ENCODE measurements at places on chromosomes 4 and X. TPM values are rescaled to one million over a fixed set of nuclear protein-coding genes. Genes with fewer than 3 reads are reported as not detected.
A peak's percentile ranks its signal among the peaks of the same experiment; 100 is the strongest.

GRCh38 chr4:180757927-180758326 lies 1485.3 kb upstream of the TENM3 start:
- H3K27me3 ChIP-seq, result no peaks in the 10 kb centered on the region
- no peak overlapping the region for H3K27ac ChIP-seq
- H3K4me3 ChIP-seq, result no peak overlapping the region
- no peak for DNase-seq
- no peaks in the 10 kb centered on the region for H3K36me3 ChIP-seq

GRCh38 chr4:30903502-30904214 lies 183.5 kb downstream of the PCDH7 start:
- H3K27me3 ChIP-seq, result no peaks in the 10 kb centered on the region
- no peaks in the 10 kb centered on the region for H3K4me1 ChIP-seq
- no peak for DNase-seq
- no peaks in the 10 kb centered on the region for H3K36me3 ChIP-seq
- H3K4me3 ChIP-seq, result no peak overlapping the region

GAB1 gene
- 17.8 TPM for total RNA-seq

GRCh38 chr4:153758136-153758535 lies 1.7 kb downstream of the RNF175 start:
- H3K4me3 ChIP-seq, result no peak overlapping the region
- H3K27me3 ChIP-seq, result peaks cover 16% of the 10 kb centered on the region
- H3K36me3 ChIP-seq, result no peaks in the 10 kb centered on the region
- H3K27ac ChIP-seq, result no peak overlapping the region
- H3K4me1 ChIP-seq, result no peaks in the 10 kb centered on the region

DNA sequence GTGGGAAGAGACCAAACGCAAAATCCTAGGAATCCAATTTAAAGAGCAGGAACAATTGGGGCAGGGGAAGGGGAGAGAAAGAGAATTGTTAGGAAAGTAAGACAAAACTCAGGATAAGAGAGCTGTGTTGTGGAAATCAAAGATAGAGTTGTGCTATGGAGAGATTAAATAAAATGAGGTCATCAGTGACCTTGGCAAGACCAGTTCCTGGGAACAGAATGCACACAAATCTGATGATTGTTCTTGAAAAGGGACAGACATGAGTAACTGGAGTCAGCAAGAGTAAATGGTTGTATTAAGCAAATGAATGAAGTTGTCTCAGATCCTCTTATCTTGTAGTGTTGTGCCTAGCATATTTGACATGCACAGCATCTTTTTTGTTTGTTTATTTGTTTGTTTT lies 267.4 kb downstream of the IL1RAPL1 start:
- no peaks in the 10 kb centered on the region for H3K36me3 ChIP-seq
- H3K4me1 ChIP-seq, result no peaks in the 10 kb centered on the region
- no peak overlapping the region for H3K27ac ChIP-seq
- no peaks in the 10 kb centered on the region for H3K27me3 ChIP-seq

STEEP1 gene
- 23.1 TPM for total RNA-seq

INTS6L gene
- not detected for total RNA-seq

GRCh38 chrX:155534800-155535199 lies 76.4 kb upstream of the F8A3 start:
- H3K27me3 ChIP-seq, result no peaks in the 10 kb centered on the region
- H3K27ac ChIP-seq, result no peak overlapping the region
- no peaks in the 10 kb centered on the region for H3K36me3 ChIP-seq
- no peak for DNase-seq

ZMYM3 gene
- total RNA-seq, result 26.4 TPM

KIF4A gene
- total RNA-seq, result 28.2 TPM

- no peaks in the 10 kb centered on the region for H3K27me3 ChIP-seq
- H3K4me3 ChIP-seq, result no peak overlapping the region
- no peaks in the 10 kb centered on the region for H3K36me3 ChIP-seq
- no peak for DNase-seq
Observed at GRCh38 chr4:111512081-111512783, 633.0 kb upstream of the FAM241A start.

C1QTNF7 gene
- not detected for total RNA-seq

GRCh38 chr4:139791681-139792080 lies 126.1 kb downstream of the MGST2 start:
- H3K36me3 ChIP-seq, result no peaks in the 10 kb centered on the region
- no peak for DNase-seq
- H3K27ac ChIP-seq, result no peak overlapping the region
- peaks cover 5% of the 10 kb centered on the region for H3K4me1 ChIP-seq

- no peak for DNase-seq
- no peak overlapping the region for H3K27ac ChIP-seq
- H3K4me1 ChIP-seq, result peaks cover 11% of the 10 kb centered on the region
- H3K4me3 ChIP-seq, result no peak overlapping the region
- no peaks in the 10 kb centered on the region for H3K36me3 ChIP-seq
Observed at GRCh38 chr4:150722908-150723362, 141.0 kb downstream of the MAB21L2 start.

ADAMTS3 gene
- total RNA-seq, result not detected

- no peaks in the 10 kb centered on the region for H3K4me1 ChIP-seq
- no peak overlapping the region for H3K27ac ChIP-seq
- DNase-seq, result no peak
Observed at GRCh38 chr4:1413687-1414479, 7.6 kb upstream of the NKX1-1 start.

GRCh38 chr4:14857981-14858380 lies 144.3 kb upstream of the CPEB2 start:
- H3K4me3 ChIP-seq, result no peak overlapping the region
- no peaks in the 10 kb centered on the region for H3K4me1 ChIP-seq
- H3K36me3 ChIP-seq, result no peaks in the 10 kb centered on the region
- no peak overlapping the region for H3K27ac ChIP-seq
- no peaks in the 10 kb centered on the region for H3K27me3 ChIP-seq

DNA sequence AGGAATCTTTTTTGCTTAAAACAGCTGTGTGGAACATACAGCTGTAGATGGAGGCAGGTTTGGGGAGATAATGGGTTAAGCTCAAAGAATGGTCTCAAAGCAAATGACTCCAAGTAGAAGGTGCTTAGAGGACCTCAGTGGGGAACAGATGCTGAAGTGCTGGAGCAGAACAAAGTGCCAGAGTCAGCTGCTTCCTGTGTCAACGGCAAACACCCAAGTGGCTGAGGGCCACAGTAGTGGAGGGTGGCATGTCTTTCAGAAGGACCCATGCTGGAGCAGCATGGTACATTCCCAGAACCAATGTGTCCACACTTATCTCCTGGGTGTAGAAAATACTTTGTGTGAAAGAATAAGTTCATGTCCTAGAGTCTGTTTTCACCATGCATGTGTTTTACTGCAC lies 197.5 kb downstream of the CCNG2 start:
- H3K4me1 ChIP-seq, result no peaks in the 10 kb centered on the region
- H3K36me3 ChIP-seq, result no peaks in the 10 kb centered on the region
- H3K4me3 ChIP-seq, result no peak overlapping the region
- DNase-seq, result no peak
- H3K27ac ChIP-seq, result no peak overlapping the region

- H3K4me3 ChIP-seq, result no peak overlapping the region
- DNase-seq, result peak; percentile 5
- H3K27me3 ChIP-seq, result no peaks in the 10 kb centered on the region
Observed at GRCh38 chrX:108362026-108362425, 76.2 kb downstream of the COL4A6 start.

DNA sequence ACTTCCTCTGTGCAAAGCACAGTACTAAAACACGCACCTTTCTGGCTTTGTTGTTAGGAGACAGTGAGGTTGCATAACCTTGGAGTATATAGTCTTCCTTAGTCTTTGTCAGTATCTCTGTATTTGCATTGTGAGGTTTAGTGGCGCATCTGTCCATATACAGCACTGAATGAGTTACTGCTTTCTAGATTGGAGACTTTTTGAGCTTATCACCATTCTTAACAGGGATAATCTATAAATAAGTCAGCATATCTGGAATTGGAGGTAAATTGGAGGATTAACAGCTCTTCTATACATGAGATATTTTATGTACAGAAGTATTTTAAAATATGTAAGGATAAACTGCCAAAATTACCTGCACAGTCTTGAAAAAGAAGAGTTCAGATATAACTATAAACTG lies 4.3 kb downstream of the FHDC1 start:
- DNase-seq, result no peak
- H3K4me3 ChIP-seq, result no peak overlapping the region
- peaks cover 13% of the 10 kb centered on the region for H3K4me1 ChIP-seq
- no peaks in the 10 kb centered on the region for H3K36me3 ChIP-seq
- H3K27ac ChIP-seq, result no peak overlapping the region

DNA sequence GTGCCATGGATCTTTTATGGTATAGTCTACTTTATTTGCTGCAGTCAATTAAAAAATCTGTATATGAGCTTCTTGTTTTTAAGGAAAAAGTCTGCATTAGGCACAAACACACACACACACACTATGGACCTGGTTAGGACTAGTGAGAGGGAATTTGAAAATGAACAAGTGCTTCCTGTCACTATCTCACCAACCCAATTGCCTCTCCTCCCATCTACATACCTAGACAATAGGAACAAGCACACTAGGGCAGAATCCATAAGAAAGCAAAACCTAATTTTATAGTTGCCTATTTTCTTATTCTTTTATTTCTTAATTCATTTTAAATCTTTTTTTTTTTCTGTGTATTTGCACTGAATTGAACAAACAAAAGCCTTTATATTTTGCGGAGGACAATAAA lies 22.7 kb downstream of the PALLD start:
- no peaks in the 10 kb centered on the region for H3K36me3 ChIP-seq
- no peak overlapping the region for H3K4me3 ChIP-seq
- no peaks in the 10 kb centered on the region for H3K4me1 ChIP-seq
- H3K27ac ChIP-seq, result no peak overlapping the region

DNA sequence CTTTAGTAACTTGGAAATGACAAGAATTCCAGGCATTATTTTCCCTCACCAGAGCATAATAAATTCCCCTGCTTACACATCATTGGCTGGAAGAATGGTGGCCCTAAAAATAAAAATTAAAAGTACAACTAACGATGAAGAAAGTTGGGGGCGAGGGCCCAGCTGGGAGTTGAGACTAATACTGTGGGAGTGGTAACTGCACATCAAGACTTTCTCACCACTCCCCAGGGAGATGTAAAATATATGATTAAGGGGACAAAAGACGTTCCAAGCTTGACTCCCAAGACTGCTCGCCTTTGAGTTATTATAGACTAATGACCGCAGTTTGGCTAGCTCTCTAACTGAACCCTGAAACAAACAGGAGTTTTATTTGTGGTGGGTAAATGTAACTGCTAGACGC lies 30.0 kb downstream of the SMIM31 start:
- H3K27me3 ChIP-seq, result no peaks in the 10 kb centered on the region
- H3K27ac ChIP-seq, result no peak overlapping the region
- no peak for DNase-seq
- H3K4me3 ChIP-seq, result no peak overlapping the region
- H3K4me1 ChIP-seq, result no peaks in the 10 kb centered on the region
- no peaks in the 10 kb centered on the region for H3K36me3 ChIP-seq

TBC1D8B gene
- 11.6 TPM for total RNA-seq

- no peaks in the 10 kb centered on the region for H3K36me3 ChIP-seq
- no peaks in the 10 kb centered on the region for H3K4me1 ChIP-seq
Observed at GRCh38 chr4:141731481-141731880, 95.1 kb downstream of the IL15 start.

GRCh38 chr4:78667764-78668163 lies 108.4 kb upstream of the BMP2K start:
- no peak for DNase-seq
- H3K27me3 ChIP-seq, result no peaks in the 10 kb centered on the region
- H3K36me3 ChIP-seq, result no peaks in the 10 kb centered on the region
- no peak overlapping the region for H3K27ac ChIP-seq
- H3K4me3 ChIP-seq, result no peak overlapping the region
- peaks cover 34% of the 10 kb centered on the region for H3K4me1 ChIP-seq

DNA sequence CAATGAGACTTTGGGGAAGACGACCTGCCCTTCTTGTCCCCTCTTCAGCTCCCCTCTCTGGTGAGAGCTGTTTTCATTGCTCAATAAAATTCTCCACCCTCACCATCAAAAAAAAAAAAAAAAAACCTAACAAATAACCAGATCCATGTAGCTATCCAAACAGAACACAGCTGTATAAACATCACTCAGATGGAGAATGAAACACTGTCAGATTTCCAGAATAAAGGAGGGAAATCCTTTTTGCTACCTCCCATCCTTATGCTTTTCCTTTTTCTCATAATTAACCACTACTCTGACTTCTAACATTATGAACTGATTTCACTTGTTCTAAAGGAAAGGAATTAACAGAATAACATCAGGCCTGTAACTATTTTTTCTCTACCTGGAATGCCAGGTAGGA lies 155.6 kb downstream of the PPP4R3C start:
- DNase-seq, result no peak
- no peaks in the 10 kb centered on the region for H3K36me3 ChIP-seq
- no peak overlapping the region for H3K4me3 ChIP-seq
- H3K27me3 ChIP-seq, result no peaks in the 10 kb centered on the region
- no peak overlapping the region for H3K27ac ChIP-seq
- no peaks in the 10 kb centered on the region for H3K4me1 ChIP-seq

DNA sequence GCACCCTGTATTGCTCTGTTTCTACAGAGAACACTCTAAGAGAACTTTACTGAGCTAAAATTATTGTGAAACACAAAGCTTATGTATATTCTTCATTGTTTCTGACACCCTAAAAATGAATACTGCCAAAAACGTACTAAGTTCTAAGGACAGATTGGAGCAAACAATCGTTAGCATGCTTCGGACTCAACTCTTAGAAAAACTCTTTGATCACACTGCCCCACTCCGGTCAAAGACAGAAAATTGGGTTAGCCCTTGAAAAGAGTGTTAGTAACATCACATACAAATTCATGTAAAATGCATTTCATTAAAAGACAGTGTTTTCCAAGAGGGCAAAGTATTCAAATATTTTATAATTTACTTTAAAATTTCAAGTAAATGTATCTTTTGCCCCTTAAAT lies 177.4 kb downstream of the DCHS2 start:
- H3K4me3 ChIP-seq, result no peak overlapping the region
- H3K4me1 ChIP-seq, result no peaks in the 10 kb centered on the region
- H3K36me3 ChIP-seq, result no peaks in the 10 kb centered on the region
- H3K27me3 ChIP-seq, result no peaks in the 10 kb centered on the region
- peak; percentile 13 for DNase-seq
- no peak overlapping the region for H3K27ac ChIP-seq

DNA sequence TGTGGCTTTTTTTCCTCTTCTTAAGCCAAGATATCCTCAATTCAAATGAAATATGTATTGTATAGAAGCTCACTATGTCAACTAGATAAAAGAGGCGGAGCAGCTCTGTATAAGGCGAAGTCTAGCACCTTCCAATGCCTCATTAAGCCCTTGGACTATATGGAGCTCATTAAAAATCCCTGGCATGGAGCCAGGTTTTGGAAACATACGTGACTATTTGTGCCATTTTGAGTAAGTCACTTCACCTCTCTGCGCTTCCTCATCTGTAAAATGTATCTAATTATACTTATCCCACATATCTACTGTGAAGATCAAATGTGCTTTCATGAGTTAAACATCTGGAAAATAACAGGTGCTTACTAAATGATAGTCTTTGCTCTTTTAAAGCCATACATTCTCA lies 57.2 kb downstream of the YIPF6 start:
- no peaks in the 10 kb centered on the region for H3K4me1 ChIP-seq
- no peak overlapping the region for H3K4me3 ChIP-seq
- H3K27me3 ChIP-seq, result no peaks in the 10 kb centered on the region
- no peak for DNase-seq
- H3K27ac ChIP-seq, result no peak overlapping the region
- no peaks in the 10 kb centered on the region for H3K36me3 ChIP-seq

All from HepG2 (cell line).